ENCODE measurements at places on chromosomes 3 and 15. TPM values are rescaled to one million over a fixed set of nuclear protein-coding genes. Genes with fewer than 3 reads are reported as not detected.

MFGE8 gene
- 296 TPM for total RNA-seq

SEMA6D gene
- not detected for total RNA-seq

CD276 gene
- 80.8 TPM for total RNA-seq

IRAK2 gene
- 17.6 TPM for total RNA-seq

DLL4 gene
- total RNA-seq = 1.8 TPM

IL12A gene
- total RNA-seq = 1.1 TPM

All from A549 treated with Mapracorat at 1 μM for 4 hours (cell line).